Small intestine (tissue), 16 donors: ENCODE measurements at places on chromosomes 3 and 15. TPM values are rescaled to one million over a fixed set of nuclear protein-coding genes. Genes with fewer than 3 reads are reported as not detected.

The PARP14 gene
- polyA plus RNA-seq, result 18.6 TPM

The MUC13 gene
- 547 TPM for polyA plus RNA-seq

The GP9 gene
- polyA plus RNA-seq, result not detected

The TLR9 gene
- polyA plus RNA-seq, result not detected

The SHF gene
- polyA plus RNA-seq, result 9.5 TPM

The SIN3A gene
- 7.6 TPM for polyA plus RNA-seq

The NEO1 gene
- polyA plus RNA-seq, result 8.4 TPM

The CHRM5 gene
- polyA plus RNA-seq, result 0.52 TPM

The RNF111 gene
- 7.6 TPM for polyA plus RNA-seq

The GOLGA8R gene
- polyA plus RNA-seq, result 5.4 TPM

The CLDN16 gene
- polyA plus RNA-seq, result not detected

The CSPG4 gene
- polyA plus RNA-seq, result 0.22 TPM

DNA sequence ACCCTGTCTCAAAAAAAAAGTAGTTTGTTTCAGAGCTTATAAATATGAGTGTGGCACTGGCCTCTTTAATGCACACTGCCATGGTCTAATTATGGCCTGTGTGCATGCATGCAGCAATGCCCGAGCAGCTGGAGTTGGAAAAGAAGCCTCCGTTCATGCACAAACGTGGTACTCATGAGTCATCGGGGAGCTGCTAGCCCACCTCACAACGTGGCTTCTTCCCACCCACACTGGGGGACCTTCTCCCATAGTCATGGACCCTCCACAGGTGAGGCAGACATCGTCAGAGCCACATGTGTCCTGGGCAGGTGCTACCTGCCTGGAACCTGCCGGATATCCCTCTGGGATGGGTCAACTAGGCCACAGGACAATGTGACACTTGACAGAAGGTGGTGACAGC is 66.7 kb downstream of the ATP10A start:
- H3K4me1 ChIP-seq, result no peaks in the 10 kb centered on the region
- no peak overlapping the region for H3K4me3 ChIP-seq
- H3K27ac ChIP-seq, result no peak overlapping the region

DNA sequence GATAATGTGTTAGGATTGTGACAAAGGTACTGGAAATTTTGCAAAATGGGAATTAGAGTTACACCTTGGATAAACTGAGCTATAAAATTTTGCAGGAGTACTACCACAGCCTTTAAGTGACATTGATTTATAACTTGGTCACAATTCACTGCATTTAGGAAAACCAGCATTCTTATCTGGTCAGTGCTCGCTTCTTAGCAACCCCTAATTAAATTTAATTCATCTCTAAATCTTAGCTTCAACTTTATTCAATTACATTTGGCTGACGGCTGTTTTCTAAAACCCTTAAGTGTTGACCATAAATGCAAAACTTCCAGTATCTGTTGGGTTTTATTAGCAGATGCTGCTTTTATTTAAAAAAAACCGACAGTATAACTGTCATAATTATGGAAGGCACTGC is 31.3 kb downstream of the TFRC start:
- no peak for DNase-seq
- H3K36me3 ChIP-seq, result peaks cover 24% of the 10 kb centered on the region
- H3K27ac ChIP-seq, result no peak overlapping the region
- H3K4me1 ChIP-seq, result no peaks in the 10 kb centered on the region

DNA sequence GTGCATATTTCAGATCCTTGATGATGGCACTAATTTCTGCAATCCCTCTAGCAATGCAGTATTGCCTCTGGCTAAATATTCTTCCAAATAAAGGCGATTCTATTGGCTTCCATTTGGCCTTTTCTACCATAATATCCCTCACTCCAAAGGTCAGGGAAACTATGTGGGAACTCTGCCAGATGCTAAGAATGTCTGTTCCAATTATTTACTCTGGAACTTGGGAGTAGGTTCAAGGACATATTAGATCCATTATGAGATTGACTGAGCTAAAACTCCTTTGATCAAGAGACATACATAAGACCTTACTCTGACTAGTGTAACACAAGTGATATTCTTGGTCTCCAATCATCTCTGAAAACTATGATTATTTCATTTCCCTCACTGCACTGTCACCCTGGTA is 674.5 kb upstream of the NECTIN3 start:
- H3K27ac ChIP-seq, result no peak overlapping the region
- H3K4me1 ChIP-seq, result no peaks in the 10 kb centered on the region
- peak; percentile 6 for DNase-seq
- H3K4me3 ChIP-seq, result no peak overlapping the region

DNA sequence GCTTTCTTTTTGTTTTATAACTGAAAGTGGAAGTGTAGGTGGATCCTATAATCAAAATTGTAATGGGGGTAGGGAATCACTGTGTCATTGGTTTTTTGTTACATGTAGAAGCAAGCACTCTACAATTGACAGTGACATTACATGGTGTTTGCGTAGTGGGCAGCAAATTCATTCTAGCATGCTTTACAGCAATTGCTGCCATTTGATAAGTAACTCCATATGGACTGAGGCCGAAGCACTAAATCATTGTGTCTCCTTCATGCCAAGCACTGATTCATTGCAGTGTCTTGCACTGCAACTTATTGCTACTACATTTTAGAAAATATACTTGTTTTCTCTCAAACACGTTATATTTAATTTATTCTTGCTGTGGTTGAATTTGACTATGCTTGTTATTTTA is 933.9 kb downstream of the NSUN3 start:
- H3K4me3 ChIP-seq, result no peak overlapping the region
- H3K4me1 ChIP-seq, result no peaks in the 10 kb centered on the region
- H3K27me3 ChIP-seq, result no peaks in the 10 kb centered on the region
- no peak overlapping the region for H3K27ac ChIP-seq
- no peaks in the 10 kb centered on the region for H3K36me3 ChIP-seq

DNA sequence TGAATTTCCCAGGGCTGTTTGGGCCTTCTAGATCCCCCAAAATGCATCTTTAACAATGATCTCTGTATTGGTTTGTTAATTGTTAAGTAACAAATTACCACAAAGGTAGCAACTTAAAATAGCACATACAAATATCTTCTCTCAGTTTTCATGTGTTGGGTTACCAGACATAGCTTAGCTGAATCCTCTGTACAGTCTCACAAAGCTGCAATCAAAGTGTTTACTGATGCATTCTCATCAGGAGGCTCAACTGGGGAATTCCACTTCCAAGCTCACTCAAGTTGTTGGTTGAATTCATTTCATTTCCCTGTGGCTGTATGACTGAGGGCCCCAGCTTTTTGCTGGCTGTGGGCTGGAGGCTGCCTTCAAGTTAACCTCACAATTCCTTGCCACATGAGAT is 297.6 kb downstream of the RPLP1 start:
- no peak overlapping the region for H3K27ac ChIP-seq
- H3K4me1 ChIP-seq, result no peaks in the 10 kb centered on the region
- H3K27me3 ChIP-seq, result no peaks in the 10 kb centered on the region
- H3K4me3 ChIP-seq, result no peak overlapping the region
- H3K36me3 ChIP-seq, result no peaks in the 10 kb centered on the region
- no peak for DNase-seq

DNA sequence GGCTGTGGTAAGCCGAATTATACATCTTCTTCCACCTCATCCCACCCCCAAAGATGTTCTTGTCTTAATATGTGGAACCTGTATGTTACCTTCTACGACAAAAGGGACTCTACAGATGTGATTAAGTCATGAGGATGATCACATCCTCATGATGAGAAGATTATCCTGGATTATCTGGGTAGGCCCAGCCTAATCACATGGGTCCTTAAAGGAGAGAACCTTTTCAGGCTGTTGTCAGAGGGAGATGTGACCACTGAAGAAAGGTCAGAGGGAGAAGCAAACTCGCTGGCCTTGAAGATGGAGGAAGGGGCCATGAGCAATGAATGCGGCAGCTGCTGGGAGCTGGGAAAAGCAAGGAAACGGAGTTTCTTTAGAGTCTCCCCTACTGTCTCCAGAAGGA is 12.9 kb upstream of the SCG3 start:
- no peaks in the 10 kb centered on the region for H3K27me3 ChIP-seq
- no peaks in the 10 kb centered on the region for H3K36me3 ChIP-seq
- no peak overlapping the region for H3K4me3 ChIP-seq
- H3K4me1 ChIP-seq, result no peaks in the 10 kb centered on the region
- no peak overlapping the region for H3K27ac ChIP-seq

DNA sequence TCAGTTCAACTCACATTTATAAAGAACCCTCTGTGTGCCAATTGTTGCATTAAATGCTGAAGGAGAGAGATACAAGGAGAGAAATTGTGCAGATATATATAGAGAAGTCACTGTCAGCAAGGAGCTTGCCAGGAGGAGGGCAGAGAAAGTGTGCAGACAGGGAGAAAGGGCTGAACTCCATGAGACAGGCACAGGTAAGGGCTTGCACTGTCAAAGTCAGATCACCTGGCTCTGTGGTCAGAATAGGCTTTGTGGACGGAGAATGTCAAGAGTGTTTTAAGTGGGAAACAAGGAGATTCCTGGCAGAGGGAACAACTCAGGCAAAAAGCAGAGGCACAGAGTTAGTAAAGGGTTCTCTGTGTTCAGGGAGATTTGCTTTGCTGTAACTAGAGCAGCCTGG is 303.0 kb upstream of the TPRG1 start:
- no peak overlapping the region for H3K27ac ChIP-seq
- peaks cover 4% of the 10 kb centered on the region for H3K36me3 ChIP-seq
- no peaks in the 10 kb centered on the region for H3K4me1 ChIP-seq
- no peaks in the 10 kb centered on the region for H3K27me3 ChIP-seq

DNA sequence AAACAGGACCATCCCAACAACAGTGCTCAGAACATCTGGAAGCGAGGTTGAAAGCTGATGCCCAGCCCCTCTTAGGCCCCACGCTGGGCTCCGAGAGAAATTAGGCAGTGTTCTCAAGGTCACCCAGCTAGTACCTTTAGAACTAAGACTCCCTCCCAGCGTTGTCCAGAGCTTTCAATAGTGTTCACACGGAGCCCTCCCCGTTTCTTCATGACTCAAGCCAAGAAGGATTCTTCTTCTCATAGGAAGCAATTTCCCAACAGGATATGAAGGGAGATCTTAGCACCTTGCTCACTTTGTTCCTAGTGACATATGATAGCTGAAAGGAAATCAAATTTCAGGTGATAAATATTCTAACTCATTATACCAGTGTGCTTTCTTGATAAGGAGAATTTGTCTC is 244.2 kb upstream of the ST8SIA2 start:
- no peaks in the 10 kb centered on the region for H3K36me3 ChIP-seq
- H3K4me3 ChIP-seq, result no peak overlapping the region
- H3K4me1 ChIP-seq, result no peaks in the 10 kb centered on the region
- H3K27me3 ChIP-seq, result no peaks in the 10 kb centered on the region
- H3K27ac ChIP-seq, result no peak overlapping the region

DNA sequence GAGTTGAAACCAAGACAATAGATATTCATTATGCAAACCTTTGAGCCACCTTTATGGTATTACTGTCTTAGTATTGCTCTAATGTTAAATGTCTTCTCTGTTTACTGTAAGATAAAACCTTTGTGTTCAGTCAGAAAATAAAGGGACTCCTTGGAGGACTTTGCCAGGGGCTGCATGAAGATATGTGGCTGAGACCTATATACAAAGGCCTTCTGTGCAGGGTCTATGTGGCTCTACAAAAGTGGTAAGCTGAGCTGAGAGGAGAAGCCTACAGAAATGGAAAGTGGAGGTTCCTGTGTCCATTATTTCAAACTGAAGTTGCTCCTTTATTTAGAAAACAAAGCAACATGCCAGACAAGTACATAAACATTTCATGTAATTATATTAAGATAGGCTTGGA is 131.5 kb downstream of the FNDC3B start:
- H3K36me3 ChIP-seq, result no peaks in the 10 kb centered on the region
- H3K27ac ChIP-seq, result no peak overlapping the region
- DNase-seq, result no peak
- no peak overlapping the region for H3K4me3 ChIP-seq
- peaks cover 6% of the 10 kb centered on the region for H3K4me1 ChIP-seq

- H3K27ac ChIP-seq, result no peak overlapping the region
- H3K4me3 ChIP-seq, result no peak overlapping the region
- no peaks in the 10 kb centered on the region for H3K4me1 ChIP-seq
- DNase-seq, result no peak
Observed at GRCh38 chr3:90015688-90016356, 908.4 kb downstream of the EPHA3 start.

DNA sequence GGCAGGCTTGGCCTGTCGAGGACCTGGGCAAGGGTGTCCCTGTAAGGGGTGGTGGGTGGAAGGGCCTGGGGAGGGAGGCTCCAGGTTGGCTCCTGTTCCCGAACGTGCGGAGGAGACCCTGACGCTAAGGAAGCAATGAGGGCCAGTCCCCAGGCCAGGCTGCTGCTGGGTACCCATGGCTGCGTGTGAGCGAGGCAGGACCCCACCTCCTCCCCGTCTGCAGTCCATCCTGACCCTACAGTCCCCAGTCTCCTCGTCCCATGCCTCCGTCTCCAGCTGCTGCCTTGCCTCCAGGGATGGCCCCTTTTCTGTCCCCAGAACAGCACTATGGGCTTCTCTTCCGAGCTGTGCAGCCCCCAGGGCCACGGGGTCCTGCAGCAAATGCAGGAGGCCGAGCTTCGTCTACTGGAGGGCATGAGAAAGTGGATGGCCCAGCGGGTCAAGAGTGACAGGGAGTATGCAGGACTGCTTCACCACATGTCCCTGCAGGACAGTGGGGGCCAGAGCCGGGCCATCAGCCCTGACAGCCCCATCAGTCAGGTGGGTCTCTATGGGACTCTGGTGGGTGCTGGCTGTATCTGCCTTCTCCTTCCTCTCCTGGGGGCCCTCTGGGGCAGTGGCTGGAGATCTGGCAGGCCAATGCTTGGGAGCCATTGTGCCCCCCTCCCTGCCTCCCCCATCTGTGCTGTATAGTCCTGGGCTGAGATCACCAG is 571 bp downstream of the FES start:
- peaks cover 64% of the 10 kb centered on the region for H3K36me3 ChIP-seq
- peak overlapping the region; percentile 87 for H3K27ac ChIP-seq
- peak overlapping the region; percentile 43 for H3K4me3 ChIP-seq
- DNase-seq, result no peak

DNA sequence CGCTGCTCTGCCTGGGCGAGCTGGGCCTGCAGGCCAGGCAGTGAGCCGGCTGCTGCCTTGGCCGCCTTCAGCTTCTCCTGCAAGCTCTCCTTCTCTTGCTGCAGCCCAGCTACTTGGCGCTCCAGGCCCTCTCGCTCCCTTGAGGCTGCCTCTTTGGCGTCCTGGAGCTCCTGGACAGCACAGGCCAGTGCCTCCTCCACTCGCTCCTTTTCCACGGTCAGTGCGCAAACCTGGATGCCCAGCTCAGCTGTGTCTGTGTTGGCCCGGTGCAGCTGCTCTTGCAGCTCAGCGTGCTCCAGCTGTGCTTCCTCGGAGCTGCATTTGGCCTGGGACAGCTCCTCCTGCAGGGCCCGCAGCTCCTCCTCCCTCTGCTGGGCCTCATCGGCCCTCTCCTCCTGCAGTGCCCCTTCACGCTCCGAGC is 23.1 kb downstream of the CXCR6 start:
- no peak overlapping the region for H3K4me3 ChIP-seq
- no peak for DNase-seq
- H3K27me3 ChIP-seq, result no peaks in the 10 kb centered on the region
- H3K4me1 ChIP-seq, result no peaks in the 10 kb centered on the region

- no peak overlapping the region for H3K4me3 ChIP-seq
- H3K27me3 ChIP-seq, result no peaks in the 10 kb centered on the region
- peaks cover 14% of the 10 kb centered on the region for H3K36me3 ChIP-seq
- H3K27ac ChIP-seq, result no peak overlapping the region
Observed at GRCh38 chr3:32484436-32484835, 18.2 kb downstream of the CMTM6 start.

GRCh38 chr3:184725176-184725719 is 13.4 kb upstream of the MAGEF1 start:
- no peaks in the 10 kb centered on the region for H3K4me1 ChIP-seq
- H3K4me3 ChIP-seq, result no peak overlapping the region
- no peak overlapping the region for H3K27ac ChIP-seq
- no peaks in the 10 kb centered on the region for H3K27me3 ChIP-seq
- H3K36me3 ChIP-seq, result no peaks in the 10 kb centered on the region

GRCh38 chr15:70855764-70856163 is 1.8 kb upstream of the LARP6 start:
- H3K27me3 ChIP-seq, result peaks cover 25% of the 10 kb centered on the region
- H3K4me1 ChIP-seq, result no peaks in the 10 kb centered on the region
- H3K36me3 ChIP-seq, result no peaks in the 10 kb centered on the region
- H3K4me3 ChIP-seq, result no peak overlapping the region
- no peak for DNase-seq
